Activated CD4-positive, alpha-beta T cell treated with anti-CD3 and anti-CD28 coated beads for 48 hours (primary cell): ENCODE measurements at places on chromosomes 5 and 9.

DNA sequence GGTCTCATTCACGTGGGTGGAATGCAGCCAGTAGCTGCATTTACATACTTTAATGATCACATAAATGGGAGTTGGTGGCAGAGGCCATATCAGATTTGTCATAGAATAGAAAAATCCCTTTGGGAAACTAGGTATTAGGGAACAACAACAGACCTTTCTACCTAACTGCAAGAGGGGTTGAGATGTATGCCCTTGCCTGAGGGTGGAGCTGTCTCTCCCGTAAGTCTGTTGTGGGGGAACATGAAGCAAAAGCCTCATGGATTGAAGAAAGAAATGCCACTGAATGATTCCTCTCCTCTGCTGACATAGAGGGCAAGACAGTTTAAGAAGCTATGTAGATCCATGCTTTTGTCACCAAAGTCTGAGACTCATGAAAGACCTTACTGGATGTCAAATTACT, 461.3 kb downstream of the SPOCK1 start:
- no peak for DNase-seq

DNA sequence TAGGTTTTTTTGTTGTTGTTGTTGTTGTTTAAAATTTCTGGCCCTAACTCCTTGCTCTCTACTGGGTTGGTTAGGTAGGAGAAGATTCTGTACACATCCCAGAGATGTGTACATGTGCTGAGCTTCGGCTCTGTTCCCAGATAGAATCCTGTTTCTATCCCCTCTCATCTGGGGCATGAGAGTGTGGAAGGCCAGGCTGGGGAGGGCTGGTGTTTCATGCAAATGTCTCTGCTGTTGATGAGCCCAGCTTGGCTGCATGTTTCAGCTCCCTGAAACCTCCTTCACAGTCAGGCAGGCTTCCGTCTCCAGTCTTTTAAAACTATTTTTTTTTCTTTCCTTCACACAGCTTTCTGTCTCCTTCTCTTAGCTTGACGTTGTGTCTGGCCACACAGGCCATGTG, 526.9 kb upstream of the KLF4 start:
- DNase-seq: no peak

- DNase-seq: no peak
Observed at GRCh38 chr5:40801771-40802562, 3.8 kb upstream of the PRKAA1 start.

DNA sequence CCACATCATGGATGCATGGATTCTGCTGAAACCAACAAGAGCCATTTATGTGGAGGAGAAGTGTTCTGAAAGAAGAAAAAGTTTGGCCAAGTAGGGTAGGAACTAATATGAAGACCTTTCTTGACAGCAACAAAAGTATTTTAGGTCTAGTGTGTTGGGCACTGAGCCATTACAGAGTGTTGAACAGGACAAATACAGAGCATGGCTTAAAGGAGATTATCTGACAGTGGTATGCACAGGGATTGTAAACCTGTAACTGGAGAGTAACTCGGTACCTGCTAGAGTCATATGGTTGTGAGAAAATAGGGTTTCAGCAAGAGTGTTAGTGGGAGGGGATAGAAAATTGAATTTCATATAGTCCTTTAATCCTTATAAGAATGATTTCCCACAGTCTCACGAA, 513.2 kb upstream of the WWC1 start:
- no peak for DNase-seq

- no peak for DNase-seq
Observed at GRCh38 chr9:21452681-21453080, 12.4 kb downstream of the IFNA1 start.
